ENCODE measurements at places on chromosomes 6 and 20.
A peak's percentile ranks its signal among the peaks of the same experiment; 100 is the strongest.

DNA sequence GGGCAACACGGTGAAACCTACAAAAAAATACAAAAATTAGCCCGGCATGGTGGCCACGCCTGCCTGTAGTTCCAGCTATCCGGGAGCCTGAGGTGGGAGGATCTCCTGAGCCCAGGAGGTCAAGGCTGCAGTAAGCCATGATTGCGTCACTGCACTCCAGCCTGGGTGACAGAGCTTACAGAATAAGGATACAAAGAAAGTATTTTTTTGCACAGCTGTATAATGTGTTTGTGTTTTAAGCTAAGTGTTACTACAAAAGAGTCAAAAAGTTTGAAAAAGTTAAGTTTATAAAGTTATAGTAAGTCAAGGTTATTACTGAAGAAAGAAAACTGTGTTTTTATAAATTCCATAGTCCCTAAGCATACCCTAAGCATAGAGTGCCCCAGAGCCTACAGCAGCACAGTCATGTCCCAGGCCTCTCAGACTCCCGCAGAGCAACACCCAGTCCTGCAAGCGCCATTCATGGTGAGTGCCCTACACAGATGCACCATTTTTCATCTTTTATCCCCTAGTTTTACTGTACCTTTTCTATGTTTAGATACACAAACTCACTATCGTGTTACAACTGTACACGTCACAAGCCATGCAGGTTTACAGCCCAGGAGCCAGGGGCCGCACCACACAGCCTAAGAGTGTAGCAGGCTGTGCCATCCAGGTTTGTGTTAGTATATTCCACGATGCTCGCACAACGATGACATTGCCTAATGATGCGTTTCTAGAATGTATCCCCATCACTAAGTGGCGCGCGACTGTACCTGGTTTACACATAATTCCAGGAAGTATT lies 22.4 kb downstream of the TAF4 start:
- DNase-seq: no peak
- no peak overlapping the region for H3K4me3 ChIP-seq
- no peaks in the 10 kb centered on the region for H3K36me3 ChIP-seq
- no peak overlapping the region for H3K27ac ChIP-seq

- no peaks in the 10 kb centered on the region for H3K27me3 ChIP-seq
- no peak overlapping the region for H3K4me3 ChIP-seq
- DNase-seq: no peak
Measured at GRCh38 chr6:4820704-4821276, 44.6 kb downstream of the CDYL start.

GRCh38 chr6:79413562-79414002 lies 123.6 kb downstream of the LCA5 start:
- H3K4me3 ChIP-seq: no peak overlapping the region
- H3K36me3 ChIP-seq: no peaks in the 10 kb centered on the region
- no peak for DNase-seq
- H3K4me1 ChIP-seq: peaks cover 14% of the 10 kb centered on the region
- H3K27me3 ChIP-seq: no peaks in the 10 kb centered on the region

- DNase-seq: no peak
- no peak overlapping the region for H3K4me3 ChIP-seq
- H3K36me3 ChIP-seq: no peaks in the 10 kb centered on the region
- H3K4me1 ChIP-seq: no peaks in the 10 kb centered on the region
- H3K27ac ChIP-seq: no peak overlapping the region
Measured at GRCh38 chr20:17935186-17935585, 33.4 kb downstream of the SNX5 start.

- H3K4me3 ChIP-seq: no peak overlapping the region
- no peak for DNase-seq
- no peaks in the 10 kb centered on the region for H3K4me1 ChIP-seq
Measured at GRCh38 chr20:49256261-49256660, 21.6 kb downstream of the ZNFX1 start.

GRCh38 chr20:47540443-47541354 lies 39.0 kb downstream of the NCOA3 start:
- no peaks in the 10 kb centered on the region for H3K27me3 ChIP-seq
- H3K4me1 ChIP-seq: peaks cover 51% of the 10 kb centered on the region
- peak; percentile 19 for DNase-seq
- peaks cover 25% of the 10 kb centered on the region for H3K36me3 ChIP-seq
- no peak overlapping the region for H3K4me3 ChIP-seq

- H3K27ac ChIP-seq: peak overlapping the region; percentile 48
- H3K4me1 ChIP-seq: peaks cover 56% of the 10 kb centered on the region
- no peaks in the 10 kb centered on the region for H3K27me3 ChIP-seq
- H3K36me3 ChIP-seq: peaks cover 36% of the 10 kb centered on the region
Measured at GRCh38 chr6:111591901-111592461, 13.7 kb downstream of the TRAF3IP2 start.

- DNase-seq: no peak
- H3K36me3 ChIP-seq: no peaks in the 10 kb centered on the region
- no peaks in the 10 kb centered on the region for H3K4me1 ChIP-seq
- H3K27ac ChIP-seq: no peak overlapping the region
- no peak overlapping the region for H3K4me3 ChIP-seq
Measured at GRCh38 chr6:63371104-63371715, 51.4 kb upstream of the LGSN start.

- H3K4me3 ChIP-seq: no peak overlapping the region
- H3K36me3 ChIP-seq: no peaks in the 10 kb centered on the region
- H3K27me3 ChIP-seq: no peaks in the 10 kb centered on the region
- no peaks in the 10 kb centered on the region for H3K4me1 ChIP-seq
Measured at GRCh38 chr6:164200071-164200470, 785.6 kb downstream of the QKI start.

DNA sequence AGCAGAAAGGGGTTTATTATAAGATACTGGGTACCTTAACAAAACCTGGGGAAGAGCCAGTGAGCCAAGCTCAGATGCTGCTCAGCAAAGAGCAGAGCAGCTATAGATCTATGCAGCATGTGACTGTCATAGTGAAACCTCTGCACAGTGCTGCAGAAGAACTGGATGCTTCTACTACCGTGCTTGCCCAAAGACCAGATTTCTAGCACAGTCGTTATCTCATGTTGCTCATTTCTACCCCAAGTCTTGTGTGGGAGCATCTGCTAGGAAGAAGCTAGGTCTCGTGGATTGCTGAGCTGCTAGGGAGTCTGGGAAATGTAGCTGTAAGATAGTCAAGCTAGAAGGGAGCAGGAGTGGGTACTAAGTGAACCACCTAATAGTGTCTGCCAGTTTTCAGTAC lies 31.7 kb upstream of the GNRH2 start:
- no peak overlapping the region for H3K27ac ChIP-seq
- H3K4me3 ChIP-seq: no peak overlapping the region
- no peaks in the 10 kb centered on the region for H3K4me1 ChIP-seq

- no peak overlapping the region for H3K4me3 ChIP-seq
- H3K27ac ChIP-seq: no peak overlapping the region
- no peaks in the 10 kb centered on the region for H3K36me3 ChIP-seq
- no peaks in the 10 kb centered on the region for H3K4me1 ChIP-seq
- no peaks in the 10 kb centered on the region for H3K27me3 ChIP-seq
- no peak for DNase-seq
Measured at GRCh38 chr6:135647521-135647920, 150.0 kb upstream of the AHI1 start.
